ENCODE measurements at places on chromosomes 3 and 15. TPM values are rescaled to one million over a fixed set of nuclear protein-coding genes. Genes with fewer than 3 reads are reported as not detected.

DNA sequence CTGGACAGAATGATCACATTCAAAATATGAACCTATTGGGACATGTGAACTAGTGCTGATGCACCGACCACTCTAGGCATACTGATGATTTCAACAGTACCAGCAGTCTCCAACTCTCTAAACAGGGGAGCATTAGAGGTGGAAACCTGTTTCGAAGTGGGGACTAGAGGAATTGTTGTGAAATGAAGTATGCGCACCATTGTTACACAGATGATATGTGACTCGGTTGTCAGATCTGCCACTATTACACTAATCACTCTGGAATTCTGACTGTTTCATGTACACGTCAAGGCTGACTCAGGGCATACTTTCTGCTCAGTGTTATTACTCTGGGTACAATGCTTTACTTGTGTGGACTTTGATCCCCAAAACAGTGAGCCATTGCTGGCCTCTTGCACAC lies 198.2 kb upstream of the UBE2E2 start:
- DNase-seq, result no peak

DNA sequence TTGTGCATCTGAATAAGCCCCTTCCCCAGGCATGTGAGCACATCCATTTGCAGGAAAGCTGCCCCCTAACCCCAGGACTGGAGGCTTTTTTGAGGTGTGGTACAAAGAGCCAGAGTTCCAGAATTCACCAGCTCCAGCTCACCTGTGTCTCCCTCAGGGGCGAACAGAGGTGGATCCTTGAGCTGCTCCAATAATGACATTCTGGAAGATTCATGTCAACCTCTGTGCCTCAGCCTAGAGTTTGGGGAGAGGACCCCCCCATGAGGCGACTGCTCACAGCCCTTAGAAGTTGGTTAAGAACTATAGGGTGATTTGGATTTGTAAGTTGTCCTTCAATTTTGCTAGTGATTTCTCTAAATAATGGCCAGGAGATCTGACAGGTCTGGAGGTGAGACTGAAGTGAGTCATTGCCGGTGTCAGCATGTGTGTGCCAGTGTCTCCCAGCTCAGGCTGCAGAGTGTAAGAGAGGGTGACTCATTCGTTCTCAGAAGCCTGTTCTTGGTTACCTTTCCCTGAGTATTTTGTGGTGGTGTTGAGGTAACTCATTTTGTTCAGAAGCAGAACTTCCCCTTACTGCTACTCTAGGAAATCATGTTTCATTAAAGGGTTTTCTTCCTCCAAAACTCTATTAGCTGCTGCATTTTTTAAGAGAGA lies 136.9 kb upstream of the TOPAZ1 start:
- no peak for DNase-seq

DNA sequence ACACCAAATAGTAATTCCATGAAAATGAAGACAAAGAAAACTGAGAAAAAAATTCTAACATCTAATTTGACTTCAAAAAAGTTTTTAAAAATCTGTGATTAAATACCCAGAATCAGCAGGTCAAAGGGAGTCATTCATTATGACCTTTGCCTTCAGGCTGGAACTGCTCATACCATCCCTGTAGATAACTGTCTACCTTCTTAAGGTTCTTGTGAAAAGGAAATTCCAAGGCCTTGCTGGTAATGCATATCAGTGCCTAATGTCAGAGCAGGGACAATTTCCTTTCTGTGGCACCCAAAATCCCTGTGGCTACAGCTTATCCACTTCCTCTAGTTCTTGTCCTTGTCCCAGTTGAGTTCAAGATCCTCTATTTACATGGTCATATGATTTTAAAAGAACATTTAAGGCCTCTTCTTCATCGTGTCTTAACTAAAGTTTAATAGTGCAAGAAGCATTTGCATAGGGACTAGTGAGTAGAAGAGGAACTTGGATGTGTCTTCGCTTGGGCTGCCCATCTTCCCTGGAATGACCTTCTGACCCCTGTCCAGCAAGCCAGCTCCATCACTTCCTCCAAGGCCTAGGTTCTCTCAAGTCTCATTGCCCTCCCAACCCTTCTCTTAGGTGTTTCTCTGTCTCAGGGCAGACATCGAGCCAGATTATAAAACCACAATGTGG lies 8.7 kb upstream of the PLCL2 start:
- DNase-seq, result no peak

The ZBED2 gene
- total RNA-seq, result not detected

The C3orf49 gene
- not detected for total RNA-seq

DNA sequence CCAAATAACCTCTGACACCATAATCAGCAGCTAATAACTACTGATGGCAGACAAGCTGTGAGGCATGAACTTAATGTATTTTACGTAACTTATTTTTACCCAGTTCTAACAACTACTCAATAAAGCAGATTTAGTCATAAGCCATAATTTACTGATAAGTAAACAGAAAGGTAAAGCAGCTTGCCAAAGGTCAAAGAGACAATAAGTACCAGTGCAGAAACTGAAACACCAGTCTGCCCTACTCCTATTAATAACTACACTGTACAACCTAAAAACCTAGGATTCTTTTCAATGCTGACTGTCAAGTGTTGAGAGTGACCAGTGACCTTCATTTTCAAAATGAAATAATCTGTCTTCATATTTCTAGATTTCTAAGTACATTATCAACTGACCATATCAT lies 152.2 kb downstream of the NR2E3 start:
- DNase-seq, result no peak

GRCh38 chr15:69475769-69476358 lies 23.2 kb downstream of the RPLP1 start:
- DNase-seq, result peak; percentile 44

DNA sequence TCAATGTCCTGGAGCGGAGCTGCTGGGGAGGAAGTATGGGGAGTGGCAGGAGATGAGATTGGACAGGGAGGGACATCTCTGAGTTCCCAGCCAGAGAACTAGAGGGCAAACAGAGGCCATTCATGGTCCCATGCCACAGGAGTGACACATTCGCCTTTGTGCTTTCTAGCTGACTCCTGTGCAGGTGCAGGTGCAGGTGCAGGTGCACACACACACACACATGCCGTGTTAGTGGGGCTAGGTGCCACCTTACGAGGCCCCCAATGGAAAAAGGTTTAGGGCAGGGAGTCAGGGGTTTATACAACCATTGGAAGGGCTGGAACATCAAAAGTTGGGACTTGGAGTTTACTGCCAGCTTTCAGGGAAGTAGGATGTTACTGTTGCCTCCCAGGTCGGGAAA lies 52.0 kb downstream of the TPRA1 start:
- no peak for DNase-seq

The GABRA5 gene
- total RNA-seq, result 0.11 TPM

DNA sequence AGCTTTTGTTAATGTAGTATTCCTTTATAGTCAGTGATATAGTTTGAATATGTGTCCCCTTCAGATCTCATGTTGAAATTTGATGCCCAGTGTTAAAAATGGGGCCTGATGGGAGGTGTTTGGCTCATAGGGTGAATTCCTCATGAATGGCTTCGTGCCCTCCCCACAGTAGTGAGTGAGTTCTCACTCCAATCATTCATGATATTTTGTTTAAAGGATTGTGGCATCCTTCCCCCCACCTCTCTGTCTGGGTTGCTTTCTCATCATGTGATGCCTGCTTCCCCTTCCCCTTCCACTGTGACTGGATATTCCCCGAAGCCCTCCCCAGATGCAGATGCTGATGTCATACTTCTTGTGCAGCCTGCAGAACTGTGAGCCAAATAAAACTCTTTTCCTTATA lies 649.8 kb upstream of the NR2F2 start:
- DNase-seq, result no peak

The BOC gene
- total RNA-seq, result 85.3 TPM

- no peak for DNase-seq
Measured at GRCh38 chr15:33742800-33743199, 225.5 kb upstream of the CHRM5 start.

The CAMP gene
- not detected for total RNA-seq

DNA sequence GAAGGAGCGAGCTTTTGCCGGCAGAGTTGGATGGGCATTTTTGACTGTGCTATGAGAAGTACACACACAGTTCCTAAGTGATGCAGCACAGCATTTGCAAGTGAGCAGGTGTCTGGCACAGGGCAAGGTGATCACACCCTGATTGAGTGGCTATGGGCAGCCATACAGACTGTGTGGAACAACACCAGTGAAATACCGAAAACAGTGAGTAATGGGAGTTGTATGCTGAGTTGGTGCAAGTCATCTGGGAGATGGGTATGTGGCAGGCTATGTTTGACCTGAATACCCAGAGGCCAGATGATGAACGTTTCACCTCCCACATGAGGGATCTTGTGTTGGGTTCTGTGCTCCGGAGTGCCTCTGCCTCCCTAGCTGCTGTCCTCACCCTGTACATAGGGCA lies 53.5 kb upstream of the TIPARP start:
- DNase-seq, result no peak

GRCh38 chr3:353191-353739 lies 156.7 kb downstream of the CHL1 start:
- no peak for DNase-seq

The SKOR1 gene
- 1.1 TPM for total RNA-seq

The CACNA2D3 gene
- total RNA-seq, result 2.8 TPM

DNA sequence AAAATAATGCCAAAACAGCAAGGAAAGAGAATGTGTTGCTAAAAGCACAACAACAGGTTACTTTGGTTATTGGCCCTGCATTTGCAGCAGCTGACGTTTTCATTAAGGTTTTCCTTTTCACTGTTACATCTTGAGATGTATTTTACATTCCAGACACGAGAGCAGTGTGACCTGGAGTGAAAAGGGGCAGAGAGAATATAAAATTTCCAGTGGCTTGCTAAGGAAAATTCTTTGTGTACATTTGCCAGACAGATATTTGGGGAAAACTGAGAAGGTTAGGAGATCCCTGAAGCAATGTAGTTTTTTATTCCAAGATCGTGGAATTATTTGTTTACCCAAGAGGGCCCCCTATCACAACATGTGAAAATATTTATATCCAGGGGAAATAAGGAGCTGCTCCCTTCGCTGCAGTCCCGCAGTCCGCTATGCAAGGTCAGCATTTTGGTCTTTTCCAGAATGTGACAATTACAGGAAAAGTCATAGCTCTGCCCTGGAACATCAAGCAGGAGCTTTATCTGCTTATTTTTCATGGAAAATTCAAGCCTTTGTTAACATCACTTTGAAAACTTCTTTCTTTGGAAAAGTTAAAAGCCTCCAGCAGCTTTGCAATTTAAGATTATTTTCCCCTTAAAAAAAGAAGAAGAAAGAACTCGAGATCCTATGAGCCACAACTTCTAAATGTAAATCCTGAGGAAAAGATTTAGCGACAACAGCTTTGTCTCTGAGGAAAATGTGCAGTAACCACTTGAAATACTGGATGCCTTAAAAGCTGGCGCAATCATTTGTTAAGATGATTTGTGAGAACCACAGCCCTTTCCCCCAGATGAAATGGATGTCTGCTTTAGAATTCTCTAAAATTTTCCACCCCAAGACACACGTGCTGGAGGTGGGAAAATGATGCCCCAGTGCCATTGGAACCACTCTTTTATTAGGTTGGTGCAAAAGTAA lies 256.4 kb upstream of the TPM1 start:
- no peak for DNase-seq

- DNase-seq, result no peak
Measured at GRCh38 chr15:65964792-65965433, 95.6 kb downstream of the RAB11A start.

GRCh38 chr3:182650568-182651128 lies 142.7 kb upstream of the ATP11B start:
- no peak for DNase-seq

- DNase-seq, result no peak
Measured at GRCh38 chr3:192422321-192422996, 304.9 kb downstream of the FGF12 start.

The TMCO5A gene
- not detected for total RNA-seq

The CTXN2 gene
- total RNA-seq, result 0.25 TPM

- no peak for DNase-seq
Measured at GRCh38 chr3:101532783-101533602, 20.0 kb upstream of the SENP7 start.

The LMCD1 gene
- 22.4 TPM for total RNA-seq

DNA sequence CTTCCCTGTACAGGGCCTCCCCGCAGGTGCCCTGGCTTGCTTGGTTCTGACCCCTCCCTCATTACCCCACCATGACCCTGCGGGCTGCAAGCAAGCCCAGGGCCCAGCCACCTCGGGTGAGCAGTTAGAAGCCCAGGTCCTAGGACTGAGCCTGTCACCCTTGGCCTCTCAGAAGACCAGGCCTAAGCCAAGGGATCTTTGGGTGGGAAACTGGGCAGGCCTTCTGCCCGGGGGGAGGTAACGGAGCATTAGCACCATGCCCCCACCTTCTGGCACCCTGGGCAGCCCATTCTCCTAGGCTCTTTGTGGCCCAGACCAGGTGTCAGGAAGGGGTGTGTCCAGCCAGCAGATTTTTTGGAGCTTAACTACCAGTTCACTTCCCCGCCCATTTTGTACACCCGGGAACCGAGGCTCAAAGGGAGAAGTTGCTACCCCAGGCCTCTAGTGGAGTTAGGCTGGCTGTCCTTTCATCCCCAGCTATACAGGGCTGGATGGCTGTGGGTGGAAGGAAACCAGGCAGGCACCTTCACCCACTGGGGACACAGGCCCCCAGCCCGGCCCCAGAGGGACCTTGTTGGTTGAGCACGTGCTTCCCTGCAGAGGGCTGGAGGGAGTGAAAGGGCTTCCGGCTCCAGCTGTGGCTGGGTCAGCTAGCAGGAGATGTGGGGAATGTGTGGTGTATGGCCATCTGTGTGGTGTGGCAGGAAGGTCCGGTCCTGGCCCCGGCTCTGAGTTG lies 1.4 kb downstream of the CSK start:
- DNase-seq, result no peak

The ANKRD63 gene
- 0.31 TPM for total RNA-seq

- no peak for DNase-seq
Measured at GRCh38 chr3:153591561-153592245, 429.7 kb downstream of the RAP2B start.

DNA sequence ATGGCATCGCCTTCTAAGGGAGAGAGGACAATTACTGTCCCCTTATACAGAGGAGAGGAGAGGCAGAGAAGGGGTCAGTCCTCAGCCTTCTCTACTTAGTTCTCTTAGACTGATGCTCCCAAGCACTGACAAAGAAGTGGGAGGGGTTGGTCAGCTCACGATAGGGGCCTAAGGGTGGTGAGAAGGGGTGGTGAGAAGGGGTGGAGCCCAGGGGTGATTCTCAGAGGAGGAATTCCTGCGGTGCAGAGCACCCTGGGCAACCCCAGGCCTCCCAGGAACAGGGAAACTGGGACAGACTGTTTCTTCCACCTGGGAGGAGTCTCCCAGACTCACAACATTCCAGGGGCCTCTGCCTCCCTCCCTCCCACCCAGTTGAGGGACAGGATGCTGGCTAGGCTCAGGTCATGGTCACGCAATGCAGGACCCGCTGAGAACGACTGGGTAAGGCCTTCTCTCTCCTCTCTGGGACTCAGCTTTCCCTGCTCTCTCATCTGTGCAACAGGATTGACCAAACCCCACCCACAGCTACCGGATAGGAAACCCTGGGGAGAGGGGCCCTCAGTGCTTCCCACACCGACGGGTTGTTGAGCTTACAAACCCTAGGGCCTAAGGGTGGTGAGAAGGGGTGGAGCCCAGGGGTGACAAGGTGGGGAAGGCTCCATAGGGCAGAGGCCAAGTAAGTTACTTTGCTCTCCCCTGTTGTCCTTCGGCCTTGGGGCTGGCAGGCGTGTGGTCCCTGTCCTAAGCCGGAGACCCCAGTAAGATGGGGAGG lies 1.5 kb downstream of the TPRA1 start:
- DNase-seq, result no peak

GRCh38 chr3:73624821-73625665 lies at the start of gene PDZRN3:
PDZRN3 (minus strand) TSS chr3:73624941.
- DNase-seq, result peak; percentile 77

Data from mesothelial cell of epicardium (in vitro differentiated cells).